T-helper 22 cell (primary cell): ENCODE measurements at places on chromosomes 5 and 9.
A peak's percentile ranks its signal among the peaks of the same experiment; 100 is the strongest.

DNA sequence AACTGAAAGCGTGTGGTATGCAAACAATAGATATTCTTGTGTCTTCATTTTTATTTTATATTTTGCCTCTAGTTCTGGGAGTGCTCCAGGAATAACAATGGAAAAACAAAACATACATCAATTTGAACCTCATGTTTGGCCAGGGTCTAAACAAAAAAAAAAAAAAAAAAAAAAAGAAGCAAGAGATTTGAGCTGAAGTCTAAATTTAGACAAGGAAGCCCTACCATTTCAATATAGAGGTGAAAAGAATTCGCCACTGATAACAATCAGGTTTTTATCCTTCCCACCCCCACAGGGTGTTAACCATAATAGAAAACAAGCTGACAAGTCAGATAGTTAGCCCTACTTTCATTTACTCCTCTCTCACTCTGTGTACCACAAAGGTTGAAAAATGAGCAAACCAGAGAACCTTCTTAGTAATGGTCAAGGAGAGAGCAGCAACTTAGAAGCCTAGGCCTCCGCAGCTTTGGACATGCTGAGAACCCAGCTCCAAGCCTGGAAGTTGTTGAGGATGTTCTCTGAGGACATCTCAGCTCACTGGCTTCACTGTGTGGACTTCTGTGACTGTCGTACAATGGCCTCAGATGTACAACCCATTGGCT is 118.2 kb upstream of the HMHB1 start:
- DNase-seq, result no peak

DNA sequence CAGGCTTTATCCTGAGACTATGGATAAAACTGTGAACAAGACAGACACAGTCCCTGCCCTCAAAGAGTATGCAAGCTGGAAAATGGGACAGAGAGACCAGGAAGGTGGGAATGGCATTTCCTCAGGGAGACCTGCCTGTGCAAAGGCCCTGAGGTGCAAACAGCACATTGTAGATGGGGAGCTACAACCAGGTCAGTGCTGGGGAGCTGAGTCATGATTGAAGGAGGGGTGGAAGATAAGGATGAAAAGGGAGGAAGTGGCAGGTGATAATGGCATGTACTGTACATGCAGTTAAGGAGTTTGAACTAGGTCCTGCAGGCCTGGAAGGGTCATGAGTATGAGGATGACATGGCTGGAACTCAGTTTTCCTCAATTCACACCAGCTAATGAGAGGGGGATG is 75.5 kb upstream of the BOD1 start:
- DNase-seq, result no peak

- DNase-seq, result no peak
Observed at GRCh38 chr5:127820910-127821553, 117.8 kb downstream of the CCDC192 start.

- DNase-seq, result no peak
Observed at GRCh38 chr9:18786911-18787650, 245.9 kb downstream of the SAXO1 start.

GRCh38 chr5:142613271-142613671 is 72.6 kb downstream of the FGF1 start:
- DNase-seq, result no peak

DNA sequence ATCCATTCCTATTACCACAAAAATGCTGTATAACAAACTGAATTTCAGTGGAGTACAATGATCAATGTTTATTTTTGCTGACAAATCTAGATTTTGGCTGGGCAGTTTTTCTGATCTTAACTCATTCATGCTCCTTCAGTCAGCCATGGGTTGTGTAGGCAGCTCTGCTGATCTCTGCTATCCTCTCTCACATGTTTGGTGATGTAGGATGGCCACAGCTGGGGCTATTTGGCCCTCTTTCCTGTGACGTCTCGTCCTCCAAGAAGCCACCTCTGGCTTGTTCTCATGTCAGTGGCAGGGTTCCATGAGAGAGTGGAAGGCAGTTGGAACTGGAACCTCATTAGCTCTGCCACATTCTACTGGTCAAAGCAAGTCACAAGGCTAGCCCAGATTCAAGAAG is 8.9 kb downstream of the NLN start:
- DNase-seq, result no peak

GRCh38 chr9:126151686-126152134 is 174.9 kb upstream of the MVB12B start:
- no peak for DNase-seq

- DNase-seq, result no peak
Observed at GRCh38 chr9:125493881-125494652, 212.9 kb downstream of the MAPKAP1 start.

GRCh38 chr5:154783774-154784460 is 28.7 kb downstream of the LARP1 start:
- DNase-seq, result no peak

- DNase-seq, result no peak
Observed at GRCh38 chr5:106957336-106957735, 713.4 kb downstream of the EFNA5 start.

DNA sequence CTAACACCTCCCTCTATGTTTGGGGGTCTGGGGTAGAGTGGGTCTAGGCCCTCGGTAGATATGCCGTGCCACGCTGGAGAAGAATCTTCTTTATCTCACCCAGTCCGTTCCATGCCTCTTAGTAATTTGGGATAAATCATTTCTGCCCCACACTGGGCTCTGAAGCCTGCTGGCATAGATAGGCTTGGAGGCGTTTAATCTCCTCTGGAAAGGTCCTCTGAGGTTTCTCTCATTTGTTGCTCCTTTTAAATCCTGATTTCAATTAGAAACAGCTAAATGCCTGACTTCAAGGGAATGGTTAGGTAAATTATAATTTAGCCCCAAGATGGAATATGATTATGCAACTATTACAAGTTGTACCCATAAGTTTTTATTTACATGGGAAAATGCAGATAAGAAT is 57.8 kb upstream of the AKNA start:
- no peak for DNase-seq

GRCh38 chr5:36743891-36744772 is 132.4 kb upstream of the NIPBL start:
- DNase-seq, result no peak

GRCh38 chr9:87792831-87793288 is 66.9 kb downstream of the CTSL start:
- DNase-seq, result no peak

DNA sequence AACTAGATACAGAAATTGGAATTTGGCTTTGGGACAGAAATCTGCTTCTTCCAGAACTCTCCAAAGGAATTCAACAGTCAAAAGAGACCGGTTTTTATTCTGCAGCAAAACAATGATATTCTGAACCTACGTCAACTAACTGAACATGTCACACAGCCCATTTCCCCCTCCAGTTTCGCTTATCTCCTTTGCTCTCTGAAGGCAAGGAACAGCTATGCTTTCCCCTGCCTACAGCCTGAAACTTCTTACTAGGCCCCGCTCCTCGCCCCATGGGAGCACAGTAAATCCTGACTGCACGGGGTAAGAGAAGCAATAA is 488 bp downstream of the SKIC3 start:
- no peak for DNase-seq

- peak; percentile 61 for DNase-seq
Observed at GRCh38 chr9:129895376-129896268, 60.4 kb downstream of the USP20 start.

DNA sequence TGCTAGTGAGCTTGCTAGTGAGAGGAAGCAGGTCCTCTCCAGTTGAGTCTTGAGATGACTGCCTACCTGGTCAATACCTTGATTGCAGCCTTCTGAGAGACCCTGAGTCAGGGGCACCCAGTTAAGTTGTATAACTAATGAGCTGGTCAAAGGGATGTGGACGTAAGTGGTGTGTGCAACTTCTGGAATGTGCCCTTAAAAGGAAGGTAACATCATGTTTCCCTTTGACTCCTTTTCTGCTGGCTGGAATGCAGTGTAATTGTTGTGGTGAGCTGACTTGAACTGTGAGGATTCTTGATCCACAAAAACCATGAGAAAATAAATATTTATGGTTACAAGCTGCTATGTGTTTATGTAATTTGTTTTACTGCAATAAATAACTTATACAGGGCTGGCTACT is 2.4 kb upstream of the SNX2 start:
- no peak for DNase-seq
